ENCODE measurements at places on chromosomes 16 and 17. TPM values are rescaled to one million over a fixed set of nuclear protein-coding genes. Genes with fewer than 3 reads are reported as not detected.

DNA sequence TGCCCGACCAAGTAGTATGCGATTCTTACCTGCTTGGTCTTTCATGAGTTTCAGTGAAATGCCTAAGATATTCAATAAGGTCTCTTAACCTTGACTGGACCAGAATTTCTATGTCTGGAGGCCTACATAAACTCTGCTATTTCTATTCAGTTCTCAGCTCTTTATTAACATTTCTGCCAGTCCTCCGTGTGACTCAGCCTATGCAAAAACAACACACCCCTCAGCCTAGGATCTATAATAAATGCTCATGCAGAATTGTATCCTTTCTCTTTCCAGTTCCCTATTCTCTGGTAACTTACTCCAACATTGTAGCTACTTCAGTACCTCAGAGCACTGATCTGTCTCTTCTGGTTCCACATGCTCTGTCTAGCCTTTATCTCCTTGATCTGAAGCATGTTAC is 1507.4 kb downstream of the CDH11 start:
- no peak overlapping the region for H3K4me3 ChIP-seq
- no peaks in the 10 kb centered on the region for H3K27me3 ChIP-seq
- DNase-seq, result no peak

DNA sequence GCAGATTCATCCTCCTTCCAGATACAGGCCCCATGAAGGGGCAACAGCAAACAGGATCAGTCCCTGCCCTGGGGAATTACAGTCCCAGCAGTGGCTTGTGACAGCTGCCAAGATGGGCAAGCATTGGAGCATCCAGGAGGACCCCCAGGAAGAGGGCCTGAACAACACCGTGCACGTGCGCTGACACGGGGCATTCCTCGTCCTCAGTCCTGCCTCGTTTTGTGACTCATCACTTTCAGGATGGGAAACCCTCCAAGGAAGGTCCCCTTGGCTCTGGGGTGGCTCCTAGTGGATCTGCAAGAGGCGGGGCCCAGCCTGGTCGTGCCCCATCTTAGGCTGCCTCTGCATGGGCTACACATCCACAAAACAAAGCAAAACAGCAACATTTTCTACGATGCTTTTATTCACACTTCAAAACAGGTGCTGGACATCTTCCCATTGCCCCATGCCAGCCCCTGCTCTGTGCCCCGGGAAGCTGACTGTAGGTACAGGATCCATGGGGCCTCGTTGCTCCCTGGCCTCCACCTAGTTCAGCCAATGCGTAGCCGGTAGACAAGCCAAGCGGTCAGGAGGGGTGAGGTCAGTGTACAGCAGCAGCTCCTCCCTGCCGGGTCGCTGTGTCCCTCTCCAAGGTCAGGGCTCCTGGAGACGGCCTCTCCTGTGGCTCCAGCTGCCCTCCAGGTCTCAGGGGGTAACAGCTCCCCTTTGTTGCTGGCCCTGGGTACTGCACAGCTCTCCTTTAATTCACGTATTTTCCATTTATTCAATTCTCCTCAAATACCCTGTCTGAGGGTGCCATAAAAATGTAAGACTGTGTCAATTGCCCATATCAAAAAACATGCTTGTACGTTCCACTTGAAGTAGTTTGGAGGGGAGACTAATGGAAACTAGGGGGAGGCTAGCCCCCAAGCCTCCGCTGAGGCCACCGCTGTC is 32.2 kb downstream of the ACTG1 start:
- DNase-seq, result no peak
- no peaks in the 10 kb centered on the region for H3K36me3 ChIP-seq
- H3K4me3 ChIP-seq, result no peak overlapping the region
- H3K4me1 ChIP-seq, result peaks cover 39% of the 10 kb centered on the region
- peaks cover 72% of the 10 kb centered on the region for H3K27me3 ChIP-seq

- H3K27ac ChIP-seq, result no peak overlapping the region
- no peaks in the 10 kb centered on the region for H3K27me3 ChIP-seq
- no peak overlapping the region for H3K4me3 ChIP-seq
These were observed 56.4 kb downstream of the CHD9 start for GRCh38 chr16:53111078-53111791.

- peaks cover 43% of the 10 kb centered on the region for H3K27me3 ChIP-seq
- no peak overlapping the region for H3K27ac ChIP-seq
- DNase-seq, result no peak
- peaks cover 21% of the 10 kb centered on the region for H3K4me1 ChIP-seq
- no peak overlapping the region for H3K4me3 ChIP-seq
These were observed 2.6 kb downstream of the HBM start for GRCh38 chr16:168424-168823.

GRCh38 chr16:56832768-56833167 is 32.2 kb upstream of the SLC12A3 start:
- no peaks in the 10 kb centered on the region for H3K27me3 ChIP-seq
- no peak overlapping the region for H3K4me3 ChIP-seq
- H3K4me1 ChIP-seq, result peaks cover 30% of the 10 kb centered on the region
- peaks cover 79% of the 10 kb centered on the region for H3K36me3 ChIP-seq
- H3K27ac ChIP-seq, result no peak overlapping the region
- DNase-seq, result no peak

DNA sequence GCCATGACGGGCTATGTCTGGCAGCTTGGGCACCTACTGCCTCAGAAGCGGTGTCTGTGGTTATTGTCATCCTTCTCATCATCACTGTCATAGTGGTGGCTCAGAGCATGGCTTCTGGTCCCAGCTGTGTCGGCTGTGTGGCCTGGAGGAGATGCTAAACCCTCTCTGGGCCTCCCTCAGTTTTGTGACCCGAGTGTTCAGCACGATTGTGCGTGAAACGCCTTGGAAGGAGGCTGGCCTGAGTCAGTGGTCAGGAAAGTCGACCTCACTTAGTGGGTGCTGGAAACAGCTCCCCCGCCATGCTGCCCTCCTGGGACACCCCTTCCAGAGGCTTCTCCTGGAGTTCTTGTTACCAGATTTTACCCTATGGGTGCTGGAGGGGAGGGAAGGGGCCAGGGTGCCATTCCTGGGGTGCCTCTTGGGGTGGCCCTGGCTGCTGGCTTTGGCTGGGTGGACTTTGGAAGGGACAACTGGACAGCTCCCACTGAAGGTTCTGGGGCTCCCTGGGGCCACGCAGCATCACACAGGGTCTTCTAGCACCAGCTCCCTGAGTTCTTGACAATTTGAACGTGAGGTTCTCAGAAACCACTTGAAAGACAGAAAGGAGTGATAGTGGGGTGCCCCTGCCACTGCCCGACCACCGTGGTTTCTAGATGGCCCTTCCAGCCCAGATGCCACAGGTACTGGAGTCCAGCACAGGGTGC is 226.5 kb upstream of the GSE1 start:
- no peak for DNase-seq
- H3K27me3 ChIP-seq, result peaks cover 11% of the 10 kb centered on the region
- H3K4me3 ChIP-seq, result no peak overlapping the region
- H3K36me3 ChIP-seq, result no peaks in the 10 kb centered on the region

- H3K4me1 ChIP-seq, result 0 out of 2 replicates have a peak, but pooled peaks cover 6% of the 10 kb centered on the region
- no peak overlapping the region for H3K27ac ChIP-seq
- no peaks in the 10 kb centered on the region for H3K36me3 ChIP-seq
- H3K4me3 ChIP-seq, result no peak overlapping the region
These were observed 43.8 kb downstream of the SLC6A2 start for GRCh38 chr16:55699616-55700015.

- H3K27ac ChIP-seq, result no peak overlapping the region
- peaks cover 10% of the 10 kb centered on the region for H3K4me1 ChIP-seq
- H3K36me3 ChIP-seq, result no peaks in the 10 kb centered on the region
- no peak for DNase-seq
These were observed 12.1 kb downstream of the NT5M start for GRCh38 chr17:17315142-17315821.

- no peak overlapping the region for H3K27ac ChIP-seq
- no peak overlapping the region for H3K4me3 ChIP-seq
- H3K36me3 ChIP-seq, result 0 out of 3 replicates have a peak, but pooled peaks cover 3% of the 10 kb centered on the region
- H3K4me1 ChIP-seq, result peaks cover 26% of the 10 kb centered on the region
These were observed 9.2 kb downstream of the STXBP4 start for GRCh38 chr17:54977744-54978143.

DNA sequence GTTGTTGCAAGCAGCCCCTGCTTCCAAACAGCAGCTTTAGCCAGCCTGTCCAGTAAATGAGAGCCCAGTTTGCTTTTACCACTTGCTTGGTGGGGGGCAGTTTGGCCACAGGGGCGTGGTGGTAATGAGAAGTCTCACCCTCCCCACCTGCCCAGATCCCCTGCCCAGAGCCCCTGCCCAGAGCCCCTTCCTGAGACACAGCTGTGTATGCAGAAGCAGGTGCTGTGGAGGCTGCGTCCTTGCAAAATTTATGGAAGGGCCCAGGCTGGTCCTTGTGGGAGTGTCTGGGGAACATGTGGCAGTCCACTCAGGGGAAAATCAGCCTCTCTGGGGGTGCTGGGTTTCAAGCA is 27.6 kb upstream of the LGALS9 start:
- H3K36me3 ChIP-seq, result peaks cover 27% of the 10 kb centered on the region
- no peaks in the 10 kb centered on the region for H3K27me3 ChIP-seq
- DNase-seq, result no peak

DNA sequence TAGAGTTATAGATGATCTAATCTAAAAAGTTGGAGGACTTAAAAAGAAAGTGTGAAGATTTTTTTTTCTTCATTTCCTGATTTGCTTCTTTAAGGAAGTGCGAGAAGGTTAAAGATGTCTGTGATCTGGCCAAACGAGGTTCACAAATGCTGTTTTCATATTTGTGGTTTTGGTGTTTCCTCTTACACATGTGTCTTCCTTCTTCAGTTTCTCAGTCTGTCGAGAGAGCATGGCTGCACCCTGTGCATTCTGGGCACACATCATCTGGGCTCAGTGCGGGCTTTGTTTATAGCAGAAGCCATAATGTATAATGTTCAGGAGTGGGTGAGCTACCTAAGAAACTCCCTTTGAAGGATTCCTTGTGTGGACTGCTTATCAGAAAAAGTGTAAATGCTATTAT is 260.4 kb upstream of the TBX2 start:
- H3K27ac ChIP-seq, result no peak overlapping the region
- H3K36me3 ChIP-seq, result no peaks in the 10 kb centered on the region
- H3K27me3 ChIP-seq, result no peaks in the 10 kb centered on the region

GRCh38 chr16:22685459-22685830 is 128.5 kb upstream of the HS3ST2 start:
- H3K4me3 ChIP-seq, result no peak overlapping the region
- H3K36me3 ChIP-seq, result no peaks in the 10 kb centered on the region
- peaks cover 5% of the 10 kb centered on the region for H3K4me1 ChIP-seq
- no peak overlapping the region for H3K27ac ChIP-seq

DNA sequence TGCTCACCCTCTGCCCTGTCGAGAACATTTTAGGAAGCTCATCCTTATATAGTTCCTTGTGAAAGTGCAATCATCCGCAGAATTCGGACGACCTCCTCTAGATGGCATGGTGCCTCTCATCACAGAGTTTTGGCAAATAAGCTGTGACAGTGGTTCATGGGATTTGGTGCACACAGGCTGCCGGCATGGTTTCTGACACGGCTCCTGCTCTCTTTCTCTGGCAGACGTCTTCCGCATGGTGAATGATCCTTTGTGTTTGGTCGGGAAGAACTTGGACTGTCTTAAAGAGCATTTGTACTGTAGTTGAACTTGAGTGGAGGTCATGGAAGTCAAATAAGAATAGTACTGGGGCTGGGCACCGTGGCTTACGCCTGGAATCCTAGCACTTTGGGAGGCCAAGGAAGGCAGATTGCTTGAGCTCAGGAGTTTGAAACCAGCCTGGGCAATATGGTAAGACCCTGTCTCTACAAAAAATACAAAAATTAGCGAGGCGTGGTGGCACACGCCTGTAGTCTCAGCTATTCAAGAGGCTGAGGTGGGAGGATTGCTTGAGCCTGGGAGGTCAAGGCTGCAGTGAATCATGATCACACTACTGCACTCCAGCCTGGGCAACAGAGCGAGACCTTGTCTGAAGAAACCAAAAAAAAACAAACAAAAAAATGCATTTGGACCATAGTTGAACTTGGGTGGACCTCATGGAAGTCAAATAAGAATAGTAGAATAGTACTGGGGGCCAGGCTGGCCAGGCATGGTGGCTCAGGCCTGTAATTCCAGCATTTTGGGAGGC is 34.7 kb upstream of the NAT9 start:
- peaks cover 6% of the 10 kb centered on the region for H3K4me1 ChIP-seq
- H3K4me3 ChIP-seq, result no peak overlapping the region
- no peak overlapping the region for H3K27ac ChIP-seq
- DNase-seq, result no peak
- no peaks in the 10 kb centered on the region for H3K27me3 ChIP-seq

DNA sequence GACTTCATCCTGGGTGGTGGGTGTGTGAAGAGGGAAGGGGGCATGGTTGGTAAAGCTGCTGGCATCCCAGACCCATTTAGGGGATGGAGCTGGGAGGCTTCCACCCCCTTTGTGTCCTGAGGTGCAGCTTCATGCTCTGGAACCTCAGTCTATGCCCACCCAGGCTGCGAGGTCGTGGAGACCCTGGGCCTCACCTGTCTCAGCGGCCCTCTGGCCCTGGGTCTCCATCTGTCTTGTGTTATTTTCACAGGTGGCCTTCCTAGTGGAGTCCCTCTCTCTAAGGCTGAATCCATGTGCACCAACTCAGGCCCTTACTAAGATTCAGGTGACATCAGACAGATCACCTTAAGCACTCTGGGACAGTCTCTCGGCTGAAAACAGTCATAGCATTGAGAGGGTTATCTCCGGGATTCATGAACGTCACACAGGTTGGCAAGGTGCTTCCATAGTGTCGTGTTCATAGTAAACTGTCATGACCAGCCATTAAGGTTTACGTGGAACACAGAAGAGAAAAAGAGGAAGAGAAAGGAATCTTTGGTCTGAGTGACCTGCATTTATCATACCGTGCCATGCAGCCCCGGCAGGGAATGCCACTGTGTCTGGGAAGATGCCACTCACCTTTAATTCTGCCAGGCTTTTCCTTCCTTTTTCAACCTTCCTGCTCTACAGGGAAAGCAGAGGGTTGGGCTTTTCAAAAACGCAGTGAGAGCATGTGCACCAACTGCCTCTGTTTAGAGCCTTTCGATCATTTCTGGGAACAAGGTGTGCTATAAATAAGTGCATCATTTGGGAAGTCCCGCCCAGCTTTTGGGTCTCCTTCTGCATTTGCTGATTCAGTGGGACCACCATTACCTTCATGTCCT is 4.5 kb upstream of the FOXL1 start:
- no peak overlapping the region for H3K27ac ChIP-seq
- no peaks in the 10 kb centered on the region for H3K36me3 ChIP-seq
- DNase-seq, result no peak
- H3K4me3 ChIP-seq, result no peak overlapping the region

The SLC16A3 gene
- total RNA-seq, result 99.9 TPM
